ENCODE measurements at places on chromosomes 13 and 19. TPM values are rescaled to one million over a fixed set of nuclear protein-coding genes. Genes with fewer than 3 reads are reported as not detected.

The RFPL4AL1 gene
- total RNA-seq = not detected

The ADGRE2 gene
- total RNA-seq = 0.92 TPM

The TBXA2R gene
- 2.6 TPM for total RNA-seq

The APC2 gene
- 0.33 TPM for total RNA-seq

The IGFL1 gene
- total RNA-seq = not detected
